ENCODE measurements at places on chromosomes 6 and 20.

DNA sequence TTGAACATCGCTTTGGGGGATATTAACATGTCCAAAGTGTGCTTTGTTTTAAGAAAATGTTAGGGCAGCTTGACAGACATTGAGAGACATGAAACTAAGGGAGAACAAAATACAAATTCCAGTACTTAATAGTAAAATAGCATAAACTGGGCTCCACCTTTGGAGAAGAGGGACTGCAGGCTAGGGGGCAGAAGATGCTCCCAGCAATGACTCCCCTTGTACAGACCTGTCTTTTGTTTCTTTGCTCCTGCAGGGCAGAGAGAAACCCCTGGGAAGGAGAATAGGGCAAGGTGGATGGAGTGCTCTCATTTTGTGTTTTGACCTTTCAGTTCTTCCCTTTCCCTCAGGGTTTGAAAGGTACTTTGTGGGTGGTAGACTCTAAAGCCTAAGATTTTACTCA is 115.6 kb upstream of the PLCB4 start:
- DNase-seq: no peak

DNA sequence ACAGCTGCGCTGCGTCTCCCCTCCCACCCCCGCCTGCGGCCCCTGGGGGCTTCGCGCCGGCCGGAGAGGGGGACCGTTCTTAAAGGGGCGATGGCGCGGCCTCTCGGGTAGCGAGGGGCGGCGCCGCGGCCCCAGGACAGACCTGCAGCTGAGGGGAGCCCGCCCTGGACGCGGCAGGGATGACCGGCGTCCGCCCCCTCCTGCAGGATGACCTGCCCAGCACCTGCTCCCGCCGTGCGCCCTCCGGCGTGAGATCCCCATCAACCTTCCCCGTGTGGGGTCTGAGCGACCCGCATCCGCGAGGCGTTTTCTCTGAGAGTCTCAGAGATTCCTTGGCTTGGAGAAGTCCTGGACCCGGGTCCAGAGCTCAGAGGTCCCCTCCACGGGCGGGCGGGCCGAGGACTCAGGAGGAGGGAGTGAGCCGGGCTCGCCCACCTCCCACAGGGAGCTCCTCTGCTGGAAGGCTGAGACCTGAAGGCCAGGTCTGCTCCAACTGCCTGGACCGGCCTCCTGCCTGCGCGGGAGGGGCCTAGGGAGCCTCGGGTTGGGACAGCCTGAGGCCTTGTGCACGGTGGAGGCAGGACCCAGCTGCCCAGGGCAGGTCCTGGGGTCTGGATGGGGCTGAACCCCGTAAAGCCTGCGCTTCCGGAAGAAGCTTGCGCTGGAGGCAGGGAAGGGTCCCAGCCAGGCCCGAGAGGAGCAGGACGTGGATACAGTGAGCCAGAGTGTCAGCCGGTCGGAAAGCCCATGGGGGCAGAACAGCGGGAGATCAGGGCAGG is 532 bp upstream of the NKAIN4 start:
- no peak for DNase-seq

- no peak for DNase-seq
These were observed 243.0 kb downstream of the CD83 start for GRCh38 chr6:14360565-14360964.

- no peak for DNase-seq
These were observed 107.9 kb upstream of the VGLL2 start for GRCh38 chr6:117157448-117157847.

- DNase-seq: no peak
These were observed 309.2 kb downstream of the QKI start for GRCh38 chr6:163723759-163724158.

GRCh38 chr6:21137700-21138335 is 455.7 kb upstream of the SOX4 start:
- DNase-seq: no peak

- DNase-seq: no peak
These were observed 116.6 kb upstream of the DUSP22 start for GRCh38 chr6:175680-176079.

GRCh38 chr20:57785061-57785460 is 75.2 kb upstream of the PMEPA1 start:
- DNase-seq: no peak

- no peak for DNase-seq
These were observed 7.0 kb downstream of the MUC21 start for GRCh38 chr6:30990422-30991086.

- no peak for DNase-seq
These were observed 81.3 kb downstream of the AFDN start for GRCh38 chr6:167907837-167908681.

GRCh38 chr6:68144667-68145066 is 490.4 kb upstream of the ADGRB3 start:
- no peak for DNase-seq
